Globus pallidus (tissue), 1 donor: ENCODE measurements at places on chromosomes 12 and 14.
A peak's percentile ranks its signal among the peaks of the same experiment; 100 is the strongest.

DNA sequence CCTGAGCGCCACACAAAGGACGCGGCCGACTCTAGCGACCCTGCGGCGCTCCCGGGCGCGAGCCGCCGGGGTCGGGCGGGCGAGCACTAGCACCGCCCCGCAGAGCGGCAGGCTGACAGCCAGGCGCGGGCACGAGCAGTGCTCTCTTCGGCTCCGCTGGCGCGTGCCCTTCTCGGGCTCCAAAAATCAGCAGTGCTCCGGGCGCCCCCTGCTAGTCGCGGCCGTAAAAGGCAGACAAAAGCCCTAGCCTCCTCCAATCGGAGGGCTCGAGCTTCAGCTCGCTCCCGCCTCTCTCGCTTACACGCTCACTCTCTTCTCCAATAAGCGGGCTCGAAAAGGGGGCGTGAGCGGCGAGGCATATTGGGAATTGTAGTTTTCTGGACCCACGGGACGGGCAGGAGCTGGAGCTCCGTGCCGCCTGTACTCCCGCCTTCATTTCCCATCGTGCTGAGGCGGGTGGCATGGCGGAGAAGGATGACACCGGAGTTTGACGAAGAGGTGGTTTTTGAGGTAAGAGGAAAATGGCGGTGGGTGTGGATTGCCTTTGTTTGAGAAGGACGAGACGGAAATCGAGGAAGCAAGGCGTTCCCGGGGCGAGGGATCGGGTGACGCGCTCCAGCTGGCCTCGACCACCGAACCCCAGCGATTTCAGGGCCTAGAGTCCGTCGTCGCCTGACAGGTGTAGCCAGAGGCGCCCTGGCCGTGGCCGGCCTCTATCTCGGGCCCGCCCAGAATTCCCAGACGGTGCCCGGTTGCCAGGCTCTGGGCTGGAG, at the start of the genes FGD6 and VEZT:
TSS of gene FGD6 (minus strand) at position 91 of the 773 bp plus-strand sequence. CDS start 227 bp downstream, outside the sequence.
TSS of gene VEZT (plus strand) at position 431 of the 773 bp plus-strand sequence. CDS start at position 475, 44 bp downstream.
- peak; percentile 100 for DNase-seq

DNA sequence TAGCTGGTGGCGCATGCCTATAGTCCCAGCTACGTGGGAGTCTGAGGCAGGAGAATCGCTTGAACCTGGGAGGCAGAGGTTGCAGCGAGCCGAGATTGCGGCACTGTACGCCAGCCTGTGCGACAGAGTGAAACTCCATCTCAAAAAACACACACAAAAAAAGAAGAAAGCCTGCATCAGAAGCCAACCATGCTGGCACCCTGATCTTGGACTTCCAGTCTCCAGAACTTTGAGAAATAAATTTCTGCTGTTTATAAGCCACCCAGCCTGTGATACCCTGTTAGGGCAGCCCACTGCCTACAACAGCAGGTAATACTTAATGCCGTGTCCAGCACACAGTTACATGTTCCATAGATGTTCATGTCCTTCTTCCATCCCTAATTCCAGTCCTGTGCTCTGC, 62.7 kb downstream of the NDUFA12 start:
- DNase-seq, result no peak

GRCh38 chr12:96408993-96409392, 8.8 kb upstream of the CDK17 start:
- no peak for DNase-seq

DNA sequence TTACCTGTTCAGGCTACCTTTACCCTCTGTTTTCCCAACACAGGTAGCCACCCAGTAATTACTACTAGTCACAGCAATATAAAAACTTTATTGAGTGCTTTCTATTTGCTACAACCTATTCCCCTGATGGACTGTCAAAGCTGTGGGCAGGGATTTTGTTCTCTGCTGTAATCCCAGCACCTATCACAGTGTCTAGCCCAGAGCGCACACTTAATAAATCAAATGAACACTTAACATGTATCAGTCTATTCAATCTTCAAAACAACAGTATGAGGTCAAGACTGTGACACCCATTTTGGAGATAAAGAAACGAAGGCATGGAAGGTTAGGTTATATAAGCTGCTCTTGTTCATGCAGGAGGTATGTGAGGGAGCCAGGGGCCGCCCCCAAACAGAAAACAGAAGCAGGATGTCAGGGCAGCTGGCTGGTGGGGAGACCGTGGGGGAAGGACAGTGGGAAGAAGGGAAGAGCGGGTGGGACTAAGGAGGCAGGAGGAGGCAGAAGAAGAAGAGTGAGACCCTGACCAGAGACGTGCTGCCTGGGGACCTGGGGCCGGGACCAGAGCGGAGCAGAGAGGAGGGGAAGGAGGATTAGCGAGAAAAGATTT, 1.7 kb downstream of the TNFRSF1A start:
- DNase-seq, result no peak

DNA sequence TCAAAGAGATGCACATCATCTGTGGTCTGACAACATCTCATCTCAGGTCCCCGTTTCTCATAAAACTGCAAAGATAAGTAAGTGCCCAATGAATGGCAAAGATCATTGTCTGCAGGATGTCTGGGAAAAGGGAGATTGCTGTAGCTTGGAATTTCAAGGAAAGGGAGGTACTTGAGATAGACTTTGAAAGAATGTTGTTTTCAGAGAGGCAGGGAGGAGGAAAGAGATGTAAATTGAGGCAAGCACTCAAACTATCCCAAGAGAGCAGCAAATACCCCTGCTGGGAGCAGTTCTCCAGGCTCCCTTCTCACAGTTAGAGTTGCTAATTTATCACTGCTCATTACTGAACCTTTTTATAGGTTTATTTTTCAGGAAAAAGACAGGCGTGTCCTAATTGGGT, 107.1 kb downstream of the MYRFL start:
- no peak for DNase-seq

DNA sequence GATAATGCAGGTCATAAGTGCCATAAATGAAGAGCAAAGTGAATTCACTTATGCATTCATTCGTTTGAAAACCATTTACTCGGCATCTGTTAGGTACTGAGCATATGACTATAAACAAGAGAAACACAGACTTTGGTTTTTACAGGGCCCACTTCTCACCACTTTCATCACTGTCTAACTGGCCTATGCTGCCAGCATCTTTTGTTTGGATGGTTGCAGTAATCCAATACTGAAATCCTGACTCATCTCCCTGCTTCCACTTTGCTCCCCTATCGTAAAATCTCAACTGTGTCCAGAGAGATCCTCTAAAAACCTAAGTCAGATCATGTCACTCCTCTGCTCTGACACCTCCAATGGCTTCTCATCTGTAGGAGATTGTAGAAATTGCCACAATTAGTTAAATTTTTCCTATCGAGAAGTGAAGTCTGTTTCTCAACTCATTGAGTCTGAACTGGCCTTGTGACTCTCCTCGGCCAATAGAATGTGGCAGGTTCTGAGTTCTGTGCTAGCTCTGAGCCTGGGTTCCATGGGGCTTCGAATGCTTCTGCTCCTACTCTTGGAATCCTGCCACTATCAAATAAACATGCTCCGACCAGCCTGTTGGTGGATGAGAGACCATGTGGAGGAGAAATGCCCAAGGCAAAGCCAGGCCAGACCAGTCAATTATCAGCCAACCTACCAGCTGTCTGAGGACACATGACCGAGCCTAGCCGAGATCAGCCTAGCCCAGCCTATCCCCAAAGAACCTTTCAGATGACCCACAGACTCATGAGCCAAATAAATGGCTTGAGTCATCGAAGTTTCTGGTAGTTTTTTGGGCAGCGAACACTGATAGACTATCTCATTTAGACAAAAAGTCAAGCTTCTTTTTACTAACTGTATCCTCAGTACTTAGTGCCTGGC, 2.2 kb upstream of the BATF start:
- no peak for DNase-seq

DNA sequence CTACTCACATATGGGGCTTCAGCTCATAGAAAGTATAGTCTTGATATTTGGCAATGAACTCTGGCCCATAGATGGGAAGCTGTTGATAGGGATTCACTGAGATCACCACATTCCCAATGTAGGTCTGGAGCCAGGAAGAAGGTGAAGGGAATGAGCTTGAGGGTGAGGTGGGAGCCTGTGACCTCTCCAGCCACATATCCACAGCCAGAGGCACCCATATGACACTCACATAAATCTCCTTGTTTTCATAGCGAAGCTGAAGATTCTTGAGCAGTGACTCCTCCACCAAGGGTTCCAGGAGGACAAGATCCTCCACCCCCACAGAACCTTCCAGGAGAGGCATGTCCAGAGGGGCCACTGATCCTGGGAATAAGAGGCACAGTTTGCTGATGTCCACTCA, 1.9 kb downstream of the MYO1A start:
- DNase-seq, result no peak

- no peak for DNase-seq
Observed at GRCh38 chr12:42919691-42920090, 330.1 kb upstream of the PRICKLE1 start.
